ENCODE measurements at places on chromosomes 1 and 21.

GRCh38 chr21:35070436-35070835, 21.3 kb upstream of the RUNX1 start:
- DNase-seq = no peak

DNA sequence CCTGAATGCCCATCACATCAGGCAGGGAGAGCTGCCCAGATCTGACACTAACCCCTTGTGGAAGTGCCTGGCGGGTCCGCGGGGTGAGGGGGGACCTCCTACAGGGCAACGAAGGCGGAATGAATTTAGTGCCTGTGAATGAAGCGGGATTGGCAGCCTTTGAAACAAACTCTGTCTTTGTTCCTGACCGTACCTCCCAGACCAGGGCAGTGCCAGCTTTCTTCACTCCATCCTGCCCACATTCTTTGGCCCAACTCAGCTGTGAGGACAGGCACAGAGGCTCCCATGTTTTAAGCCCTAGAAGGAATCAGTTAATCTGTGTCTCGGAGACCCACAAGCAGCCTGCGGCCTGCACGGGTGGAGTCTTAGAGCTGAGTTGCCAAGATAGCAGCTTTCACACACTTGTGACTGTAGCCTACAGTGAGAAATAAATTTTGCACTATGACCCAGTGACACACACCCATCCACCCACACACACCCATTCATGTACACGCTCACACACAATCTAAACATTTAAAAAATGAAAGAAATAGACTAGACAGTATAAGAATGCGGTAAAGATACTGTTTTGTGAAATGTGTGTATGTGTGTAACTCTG, 60.1 kb upstream of the USP24 start:
- DNase-seq = no peak

- peak; percentile 26 for DNase-seq
Observed at GRCh38 chr1:10033359-10033845, 644 bp downstream of the UBE4B start.

DNA sequence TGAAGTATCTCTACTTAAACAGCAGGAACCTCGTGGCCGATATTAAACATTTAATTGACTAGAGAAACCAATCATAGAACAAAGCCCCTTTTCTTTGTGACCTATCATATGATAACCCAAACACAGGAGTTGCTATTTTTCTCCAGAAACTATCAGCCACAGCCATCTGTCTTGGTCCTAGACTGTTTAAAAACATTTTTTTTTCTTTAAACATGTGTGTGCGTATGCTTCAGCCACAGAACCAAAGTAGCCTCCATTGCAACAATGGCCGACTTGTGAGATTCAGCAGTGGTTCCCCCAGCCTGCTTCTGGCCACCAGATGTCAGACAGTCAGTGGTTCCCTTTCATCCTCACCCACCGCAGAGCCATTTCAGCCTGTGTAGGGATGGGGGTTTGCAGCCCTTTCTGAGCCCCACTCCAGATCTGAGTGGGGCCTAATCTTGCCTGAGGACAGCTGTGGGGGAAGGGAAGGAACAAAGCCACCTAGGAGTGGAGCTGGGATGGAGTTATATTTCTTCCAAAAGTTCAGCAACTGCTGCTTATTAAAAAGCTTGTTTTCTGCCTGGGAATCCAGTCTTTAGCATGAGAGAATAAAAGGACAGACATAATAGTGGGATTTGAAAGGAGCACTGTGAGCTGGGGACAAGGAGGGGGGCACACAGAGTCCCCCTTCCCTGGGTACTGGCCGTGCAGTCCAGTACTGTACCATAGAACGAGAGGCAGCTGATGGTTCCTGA, 11.7 kb upstream of the IGSF3 start:
- no peak for DNase-seq

DNA sequence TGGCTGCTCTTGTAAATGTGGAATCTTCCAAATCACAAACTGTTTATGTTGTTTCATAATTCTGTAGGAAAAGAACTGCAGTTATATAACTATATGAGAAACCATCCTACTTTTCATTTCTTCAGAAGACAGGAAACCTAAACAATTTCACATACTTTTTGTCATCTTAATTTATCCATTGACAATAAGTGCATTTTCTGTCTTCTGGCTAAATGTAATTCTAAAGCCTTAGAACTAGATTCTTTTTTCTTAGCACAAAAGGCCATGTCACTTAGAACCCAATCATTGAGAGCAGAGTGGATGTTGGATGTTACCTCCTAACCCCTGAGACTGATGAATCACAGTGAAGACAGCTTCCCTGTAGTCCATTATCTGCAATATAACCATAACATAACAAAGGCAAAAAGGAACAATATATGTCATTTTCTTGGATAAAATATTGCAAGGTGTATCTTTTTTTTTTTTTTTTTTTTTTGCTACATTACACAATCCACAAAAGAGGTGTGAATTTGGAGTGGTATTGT, 410.2 kb upstream of the PRMT6 start:
- DNase-seq = no peak

GRCh38 chr1:220221269-220221668, 51.0 kb downstream of the RAB3GAP2 start:
- no peak for DNase-seq

DNA sequence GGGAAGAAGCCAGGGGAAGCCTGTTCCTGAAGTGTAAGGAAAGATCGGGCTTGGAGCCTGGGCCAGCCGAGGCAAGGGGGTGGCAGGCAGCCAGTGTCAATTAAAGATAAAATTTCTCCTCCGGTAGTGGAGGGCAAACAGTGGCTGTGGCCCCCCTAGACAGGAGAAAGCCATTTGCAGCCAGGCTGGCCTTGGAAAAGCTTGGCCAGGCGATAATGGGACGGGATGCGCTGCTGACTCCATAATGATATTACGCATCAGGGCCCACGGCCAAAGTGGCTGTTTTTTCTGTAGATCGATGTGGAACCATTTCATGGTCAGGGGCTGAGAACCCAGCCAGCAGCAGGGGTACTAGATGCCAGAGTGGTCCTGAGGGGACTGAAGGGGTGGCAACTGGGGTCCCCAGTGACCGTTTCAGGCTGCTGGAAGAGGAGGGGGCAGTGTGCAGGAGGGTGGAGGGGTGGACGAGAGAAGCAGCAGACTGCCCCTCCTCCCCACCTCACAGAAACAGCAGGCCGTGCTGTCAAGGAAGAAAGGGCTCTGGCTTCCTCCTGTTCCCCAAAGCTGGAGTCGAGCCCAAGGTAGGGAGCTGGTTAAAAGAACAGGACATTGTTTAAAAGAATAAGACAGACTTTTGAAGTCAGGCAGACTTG, 25.2 kb downstream of the KCNC4 start:
- no peak for DNase-seq

- no peak for DNase-seq
Observed at GRCh38 chr1:201850053-201850397, 21.1 kb downstream of the IPO9 start.

DNA sequence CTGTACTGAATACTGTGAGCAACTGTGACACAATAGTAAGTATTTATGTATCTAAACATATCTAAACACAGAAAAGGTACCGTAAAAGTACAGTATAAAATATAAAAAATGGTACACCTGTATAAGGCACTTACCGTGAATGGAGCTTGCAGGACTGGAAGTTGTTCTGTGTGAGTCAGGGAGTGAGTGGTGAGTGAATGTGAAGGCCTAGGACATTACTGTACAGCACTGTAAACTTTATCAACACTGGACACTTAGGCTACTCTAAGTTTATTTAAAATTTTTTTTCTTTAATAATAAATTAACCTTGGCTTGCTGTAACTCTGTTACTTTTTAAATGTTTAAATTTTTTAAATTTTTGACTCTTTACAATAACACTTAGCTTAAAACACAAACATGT, 24.5 kb upstream of the SHCBP1L start:
- no peak for DNase-seq

- no peak for DNase-seq
Observed at GRCh38 chr1:29767769-29768425, 531.6 kb downstream of the PTPRU start.

GRCh38 chr1:11335417-11336056, 62.5 kb downstream of the UBIAD1 start:
- no peak for DNase-seq

- DNase-seq = no peak
Observed at GRCh38 chr1:60108196-60108595, 34.6 kb upstream of the C1orf87 start.

GRCh38 chr1:48680411-48681035, 96.2 kb downstream of the BEND5 start:
- DNase-seq = no peak

- no peak for DNase-seq
Observed at GRCh38 chr1:29289493-29289892, 53.2 kb downstream of the PTPRU start.

DNA sequence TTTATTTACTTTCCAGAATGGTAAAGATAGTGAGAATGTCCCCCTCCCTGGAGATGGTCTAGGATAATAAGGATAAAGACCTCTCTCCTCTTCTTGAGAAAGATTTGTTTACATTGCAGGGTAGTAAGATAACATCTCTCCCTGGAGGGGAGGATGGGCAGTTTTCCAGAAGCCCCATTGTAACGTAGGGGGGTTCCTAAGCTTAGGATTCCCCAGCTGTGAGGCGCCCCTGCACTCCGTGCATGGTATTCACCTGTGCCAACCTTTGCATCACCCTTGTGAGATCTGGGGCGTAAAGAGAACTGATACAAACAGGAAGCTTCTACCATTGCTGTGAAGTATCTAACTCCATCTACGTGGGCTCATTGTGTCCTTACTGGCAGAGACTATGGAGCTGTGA, 148.7 kb upstream of the DNAH14 start:
- DNase-seq = no peak

- no peak for DNase-seq
Observed at GRCh38 chr1:84923317-84923716, 30.3 kb upstream of the LPAR3 start.

GRCh38 chr1:226306425-226306824, 2.5 kb downstream of the LIN9 start:
- DNase-seq = no peak

DNA sequence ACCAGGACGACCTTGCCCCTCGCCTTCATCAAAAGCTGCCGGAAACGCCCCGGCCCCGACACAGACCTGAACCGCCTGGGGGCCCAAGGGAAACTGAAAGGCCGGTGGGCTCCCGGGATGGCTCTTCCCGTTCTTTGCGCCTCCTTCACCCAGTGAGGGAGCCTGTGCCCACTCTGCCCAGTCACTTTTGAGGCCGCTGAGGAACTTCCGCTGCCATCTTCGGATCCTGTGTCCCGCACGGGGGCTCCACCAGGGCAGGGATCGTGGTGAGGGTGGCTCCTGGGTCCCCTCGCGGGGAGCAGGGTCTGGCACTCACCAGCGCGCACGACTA, 104.0 kb downstream of the PPIAL4G start:
- DNase-seq = no peak

DNA sequence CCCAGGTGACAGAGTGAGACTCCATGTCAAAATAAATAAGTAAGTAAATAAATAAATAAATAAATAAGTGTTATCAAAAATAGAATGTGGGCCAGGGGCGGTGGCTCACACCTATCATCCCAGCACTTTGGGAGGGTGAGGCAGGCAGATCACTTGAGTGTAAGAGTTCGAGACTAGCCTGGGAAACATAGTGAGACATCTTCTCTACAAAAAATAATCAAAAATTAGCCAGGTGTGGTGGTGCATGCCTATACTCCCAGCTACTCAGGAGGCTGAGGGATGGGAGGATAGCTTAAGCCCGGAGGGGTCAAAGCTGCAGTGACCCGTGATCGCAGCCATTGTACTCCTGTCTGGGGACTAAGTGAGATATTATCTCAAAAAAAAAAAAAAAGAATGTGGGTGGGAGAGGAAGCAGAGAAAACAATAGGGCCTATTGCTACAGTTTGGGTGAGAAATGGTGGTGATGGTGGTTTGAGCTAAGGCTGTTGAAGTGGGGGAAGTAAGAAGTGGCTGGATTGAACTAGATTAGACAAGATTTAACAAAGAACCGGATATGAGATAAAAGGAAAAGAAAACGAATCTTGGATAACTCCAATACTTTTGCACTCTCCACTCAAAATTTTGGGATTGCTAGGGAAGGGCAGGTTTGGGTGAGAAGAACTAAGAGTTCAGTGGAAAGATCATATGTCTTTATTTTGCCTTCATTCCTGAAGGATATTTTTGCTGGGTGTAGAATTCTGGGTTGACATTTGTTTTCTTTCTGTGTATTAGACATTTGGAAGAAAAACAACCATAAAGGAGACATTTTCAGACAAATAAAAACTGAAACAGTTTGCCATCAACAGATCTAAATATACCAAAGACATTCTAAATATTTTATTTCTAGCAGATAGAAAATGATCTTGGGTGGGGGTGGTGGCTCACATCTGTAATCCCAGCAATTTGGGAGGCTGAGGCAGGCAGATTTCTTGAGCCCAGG, 57.1 kb upstream of the SPOCD1 start:
- DNase-seq = no peak

DNA sequence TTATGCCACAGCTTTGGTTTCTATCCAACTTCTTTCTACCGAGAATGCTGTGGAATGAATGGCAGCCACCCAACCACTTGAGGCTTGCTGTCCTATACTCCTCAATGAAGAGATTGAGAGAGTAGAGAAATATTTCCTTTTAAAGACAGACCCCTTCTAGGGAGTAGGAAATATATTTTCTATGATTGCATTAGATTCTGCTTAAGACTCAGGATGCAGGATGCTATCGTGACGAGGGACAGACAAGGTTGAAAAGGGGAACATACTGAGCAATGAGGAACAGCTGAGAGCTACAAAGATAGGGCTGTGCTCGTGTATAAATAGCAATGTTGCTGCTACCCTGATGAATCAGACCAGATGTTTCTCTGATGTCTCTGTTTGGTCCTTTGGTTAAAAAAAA, 7.1 kb upstream of the RASAL2 start:
- no peak for DNase-seq

GRCh38 chr1:243790404-243790803, 59.6 kb downstream of the AKT3 start:
- no peak for DNase-seq

DNA sequence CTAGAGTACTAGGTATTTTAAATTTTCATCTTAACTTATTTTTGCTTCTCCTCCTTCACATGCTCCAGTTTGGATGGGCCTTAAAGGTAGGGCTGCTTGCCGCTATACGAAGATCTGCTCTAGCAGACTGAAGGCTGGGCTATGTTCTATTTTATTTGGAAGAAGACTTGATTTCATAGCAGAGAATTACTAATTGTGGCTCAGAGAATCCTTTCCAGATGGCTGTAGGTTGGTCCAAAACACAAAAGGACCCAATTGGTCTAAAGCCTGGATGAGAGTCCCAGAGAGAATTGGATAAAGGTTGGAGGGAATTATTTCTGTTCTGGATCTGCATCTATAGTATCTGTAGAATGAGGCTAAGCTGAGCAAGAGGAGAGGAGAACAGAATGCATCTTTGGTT, 719.4 kb upstream of the PTBP2 start:
- no peak for DNase-seq
